ENCODE measurements at places on chromosomes 1 and 21. TPM values are rescaled to one million over a fixed set of nuclear protein-coding genes. Genes with fewer than 3 reads are reported as not detected.

Gene SLC19A2
- polyA plus RNA-seq = 1.5 TPM

Gene TMPRSS15
- 0.14 TPM for polyA plus RNA-seq

Gene C1QB
- 0.16 TPM for polyA plus RNA-seq

Gene TIAM1
- 0.51 TPM for polyA plus RNA-seq

Gene BSND
- polyA plus RNA-seq = not detected

Gene NPHS2
- polyA plus RNA-seq = not detected

Gene CHODL
- polyA plus RNA-seq = 0.04 TPM

Gene TNNT2
- not detected for polyA plus RNA-seq

Gene SPRR2A
- not detected for polyA plus RNA-seq

Gene RALGPS2
- 59.6 TPM for polyA plus RNA-seq

Gene SLFNL1
- polyA plus RNA-seq = 0.35 TPM

Gene ALX3
- polyA plus RNA-seq = not detected

Gene CACYBP
- 16.2 TPM for polyA plus RNA-seq

Gene SF3B4
- 22.6 TPM for polyA plus RNA-seq

Gene ORC1
- polyA plus RNA-seq = 0.71 TPM

Gene TCHH
- polyA plus RNA-seq = not detected

Gene GBP4
- polyA plus RNA-seq = 12.4 TPM

Gene CLDN14
- polyA plus RNA-seq = not detected

Gene LIN28A
- not detected for polyA plus RNA-seq

Gene PAFAH2
- 6.0 TPM for polyA plus RNA-seq

Gene PODN
- polyA plus RNA-seq = not detected

Gene C21orf58
- polyA plus RNA-seq = 6.3 TPM

Gene RGS2
- polyA plus RNA-seq = 143 TPM

Gene NTRK1
- not detected for polyA plus RNA-seq

Gene RGS16
- 18.3 TPM for polyA plus RNA-seq

Gene PLPPR5
- polyA plus RNA-seq = not detected

Gene AKR7A3
- 0.97 TPM for polyA plus RNA-seq

Gene RHBG
- not detected for polyA plus RNA-seq

Gene TMEM240
- polyA plus RNA-seq = 0.40 TPM

Gene S100A8
- polyA plus RNA-seq = 16.7 TPM

Gene CYP4A11
- not detected for polyA plus RNA-seq

Gene RPRD2
- 17.8 TPM for polyA plus RNA-seq

Gene HSPA6
- polyA plus RNA-seq = 2.6 TPM

Gene CLK2
- polyA plus RNA-seq = 161 TPM

Gene ADORA3
- 0.17 TPM for polyA plus RNA-seq

Gene KCNK2
- not detected for polyA plus RNA-seq

Gene LRRC39
- polyA plus RNA-seq = 0.91 TPM

Gene MIXL1
- 0.84 TPM for polyA plus RNA-seq

Gene KDM5B
- 22.2 TPM for polyA plus RNA-seq

Gene SEMA6C
- 1.3 TPM for polyA plus RNA-seq

Gene ANKRD35
- not detected for polyA plus RNA-seq

Gene CNN3
- polyA plus RNA-seq = 10.6 TPM

Gene LIPI
- not detected for polyA plus RNA-seq

Gene SAMD13
- polyA plus RNA-seq = not detected

Gene ZBTB8B
- polyA plus RNA-seq = not detected

Gene PTPN7
- 53.0 TPM for polyA plus RNA-seq

Gene PROK1
- 0.25 TPM for polyA plus RNA-seq

Gene PDZK1IP1
- polyA plus RNA-seq = 0.21 TPM

Gene IFFO2
- 33.1 TPM for polyA plus RNA-seq

Gene HPCA
- polyA plus RNA-seq = 0.06 TPM

Gene KRTAP12-2
- polyA plus RNA-seq = not detected

Gene WDR64
- 0.13 TPM for polyA plus RNA-seq

Gene PTCH2
- polyA plus RNA-seq = 0.56 TPM

Gene HEYL
- not detected for polyA plus RNA-seq
